ENCODE measurements at places on chromosomes 2 and 18.
A peak's percentile ranks its signal among the peaks of the same experiment; 100 is the strongest.

DNA sequence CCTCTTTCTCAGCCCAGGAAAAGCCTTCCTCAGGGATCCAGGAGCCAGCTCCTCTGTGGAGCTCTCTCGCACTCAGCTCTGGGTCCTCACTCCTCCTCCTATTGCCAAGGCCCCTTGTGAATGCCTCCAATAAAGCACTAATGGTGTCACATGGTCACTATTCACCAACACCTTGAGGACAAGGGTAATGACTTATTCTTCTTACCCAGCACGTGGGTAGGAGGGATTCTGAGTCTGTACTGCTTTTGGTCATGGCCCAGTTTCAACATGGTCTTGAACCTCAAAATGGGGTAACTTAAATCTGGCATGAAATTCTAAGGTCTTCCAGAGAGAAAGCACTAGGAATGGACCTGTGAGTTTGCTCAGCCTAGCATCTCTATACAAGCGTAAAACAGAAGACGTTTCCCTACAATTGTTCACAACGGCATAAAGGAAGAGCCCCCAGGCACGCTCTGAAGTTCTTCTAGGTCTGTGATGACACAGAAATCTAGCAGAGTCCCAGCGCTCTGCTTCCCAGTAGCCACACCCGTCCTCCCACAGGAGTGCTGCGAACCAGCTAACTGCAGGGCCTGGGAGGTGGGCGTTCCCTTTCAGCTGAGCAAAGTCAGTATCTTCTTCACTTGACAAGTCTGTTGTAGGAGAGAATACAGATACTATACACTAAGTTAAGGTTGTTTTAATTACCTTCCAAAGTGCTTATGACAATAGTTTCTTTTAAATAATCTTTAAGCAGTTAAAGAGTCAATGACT lies 14.6 kb upstream of the KIDINS220 start:
- no peak for DNase-seq

DNA sequence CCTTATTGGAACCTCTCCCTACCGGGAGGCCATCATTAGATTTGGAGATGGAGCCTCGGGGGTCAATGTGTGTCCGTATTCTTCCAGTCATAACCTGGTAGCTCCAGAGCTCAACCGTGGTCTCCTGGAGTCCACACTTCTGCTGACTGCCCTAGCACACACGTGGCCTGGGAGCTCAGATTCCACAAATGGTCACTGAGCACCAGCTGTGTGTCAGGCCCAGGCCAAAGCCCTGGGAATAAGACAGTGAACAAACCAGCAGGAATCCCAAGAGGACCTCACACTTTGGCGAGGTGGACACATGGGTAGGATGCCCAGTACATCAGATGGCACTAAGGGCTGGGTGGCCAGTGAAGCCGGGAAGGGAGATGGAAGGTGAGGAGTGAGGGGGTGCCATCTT lies 15.5 kb downstream of the GYPC start:
- no peak for DNase-seq

- DNase-seq: no peak
Measured at GRCh38 chr2:143262389-143262788, 133.2 kb downstream of the ARHGAP15 start.

DNA sequence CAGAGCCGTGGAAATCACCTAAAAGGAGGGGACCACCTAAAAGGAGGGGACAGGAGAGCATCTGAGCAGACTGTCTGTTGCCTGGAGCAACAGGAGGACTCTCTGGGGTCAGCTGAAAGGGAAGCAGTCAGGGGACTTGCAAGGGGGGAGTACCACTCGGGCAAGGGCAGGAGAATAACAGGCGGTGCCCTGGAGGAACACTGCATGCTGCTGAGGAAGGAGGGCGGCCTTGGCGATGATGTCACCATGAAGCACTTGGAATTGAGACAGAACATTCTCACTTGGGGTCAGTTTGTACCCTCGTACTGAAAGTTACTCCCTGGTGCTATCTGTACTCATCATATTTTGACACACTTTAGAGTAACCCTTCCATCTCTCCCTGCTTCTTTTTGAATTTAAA lies 18.4 kb downstream of the SIX3 start:
- no peak for DNase-seq

GRCh38 chr2:225920621-225921220 lies 521.2 kb downstream of the NYAP2 start:
- no peak for DNase-seq

- DNase-seq: no peak
Measured at GRCh38 chr2:144946263-144946662, 426.3 kb upstream of the ZEB2 start.

DNA sequence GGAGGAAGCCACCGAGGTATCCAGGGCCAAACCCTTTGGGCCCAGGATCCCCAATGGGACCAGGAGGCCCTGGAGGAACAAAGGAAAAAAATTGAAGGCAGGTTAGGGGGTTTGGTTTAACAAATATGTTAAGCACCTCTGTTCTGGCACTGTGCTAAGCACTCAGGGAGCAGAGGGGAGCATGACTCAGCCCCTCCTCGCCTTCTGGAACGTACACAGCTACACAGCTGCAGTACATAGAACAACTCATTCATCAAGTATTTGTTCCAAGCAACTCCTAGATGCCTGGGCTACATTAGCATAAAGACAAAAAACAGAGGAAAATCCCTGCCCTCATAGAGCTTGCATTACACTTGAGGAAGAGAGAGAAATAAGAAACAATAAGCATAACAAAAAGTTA lies 153.6 kb downstream of the COL4A4 start:
- DNase-seq: no peak

DNA sequence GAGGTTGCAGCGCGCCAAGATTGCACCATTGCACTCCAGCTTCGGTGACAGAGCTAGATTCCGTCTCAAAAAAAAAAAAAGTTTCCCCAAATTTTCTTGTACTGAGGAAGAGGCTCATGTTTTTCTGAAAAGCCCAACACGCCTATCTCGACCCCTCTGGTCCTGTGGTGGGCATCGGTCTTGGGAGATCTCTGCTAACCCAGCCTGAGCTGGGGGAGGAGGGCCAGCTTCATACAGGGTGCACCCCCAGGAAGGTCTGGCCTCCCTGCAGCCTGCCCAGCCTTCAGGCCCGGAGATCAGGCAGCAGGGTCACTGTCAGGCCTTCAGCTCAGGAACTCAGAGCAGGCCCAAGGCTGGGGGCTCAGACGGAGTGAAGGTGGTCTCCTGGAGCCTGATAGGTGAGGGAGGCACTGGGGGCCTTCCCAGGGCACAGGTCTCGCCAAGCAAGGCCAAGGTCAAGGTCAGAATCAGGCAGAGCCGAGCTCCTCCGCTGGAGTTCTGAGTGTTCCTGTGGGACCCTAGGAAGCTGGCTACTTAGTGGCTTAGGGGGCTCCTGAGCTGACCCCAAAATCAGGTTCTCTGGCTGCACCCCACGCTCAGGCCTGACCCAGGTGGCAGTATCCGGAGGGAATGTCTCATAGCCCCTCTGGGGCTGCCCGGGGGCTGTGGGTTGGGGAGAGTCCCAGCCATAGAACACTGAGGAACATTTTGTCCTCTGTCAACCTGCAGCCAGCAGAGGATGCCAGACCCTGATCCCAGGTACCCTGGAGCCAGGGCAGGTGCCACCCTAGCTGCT lies 37.9 kb upstream of the SMAD7 start:
- DNase-seq: peak; percentile 75

- DNase-seq: no peak
Measured at GRCh38 chr2:138564586-138565229, 63.1 kb downstream of the SPOPL start.

DNA sequence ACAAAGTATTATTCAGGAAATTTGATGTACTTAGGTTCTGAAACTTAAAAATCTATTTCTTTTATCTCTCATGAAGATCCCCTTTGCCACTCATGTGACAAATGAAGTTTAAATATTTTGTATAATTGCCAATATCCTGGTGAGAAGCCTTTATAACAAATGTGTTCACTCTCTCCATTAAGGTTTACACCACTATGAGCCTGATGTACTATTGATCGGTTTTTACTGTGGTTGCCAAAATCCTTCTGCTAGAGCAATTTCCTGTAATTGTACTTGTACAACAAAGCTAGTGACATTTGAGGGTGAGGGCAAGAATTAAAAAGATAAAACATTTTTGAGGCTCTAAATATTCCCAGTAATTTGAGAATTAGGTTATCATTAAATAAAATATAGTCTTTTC lies 222.3 kb upstream of the CDH19 start:
- DNase-seq: no peak

GRCh38 chr2:12236136-12236844 lies 480.4 kb upstream of the TRIB2 start:
- DNase-seq: no peak

DNA sequence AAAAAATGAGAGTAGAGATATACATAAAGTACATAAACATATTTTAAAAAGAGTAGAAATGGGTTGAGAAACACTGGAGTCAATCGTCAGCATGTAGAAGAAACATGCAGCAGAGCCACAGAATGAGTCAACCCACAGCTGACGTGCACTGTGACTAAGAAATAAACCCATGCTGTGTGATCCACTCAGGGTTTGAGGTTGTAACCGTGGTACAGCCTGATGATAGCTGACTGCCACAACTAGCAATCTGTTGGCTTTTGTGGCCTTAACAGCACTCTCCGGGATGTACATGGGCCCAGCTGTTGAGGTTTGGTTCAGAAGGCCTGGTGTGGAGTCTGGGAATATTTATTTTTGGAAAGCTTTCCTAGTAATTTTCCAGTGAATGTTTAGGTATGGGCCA lies 554.4 kb upstream of the MEX3C start:
- no peak for DNase-seq

DNA sequence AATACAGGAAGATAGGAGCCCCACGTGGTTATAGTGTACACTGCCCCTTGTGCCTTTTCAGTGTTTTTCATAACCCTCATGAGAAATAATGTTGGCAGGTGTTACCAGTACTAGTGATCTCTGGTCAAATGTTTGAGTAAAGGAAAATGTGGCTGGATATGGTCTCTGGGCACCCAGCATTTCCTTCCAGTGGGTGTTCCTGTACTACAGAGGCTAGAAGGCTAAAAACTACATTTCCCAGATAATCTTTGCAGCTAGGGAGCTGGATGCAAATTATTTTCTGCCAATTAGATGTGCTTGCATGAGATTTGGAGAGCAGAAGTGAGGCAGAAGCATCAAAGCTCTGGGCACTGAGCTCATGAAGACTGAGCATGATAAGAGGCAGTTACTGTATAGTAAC lies 45.1 kb downstream of the KIAA2012 start:
- no peak for DNase-seq

- DNase-seq: no peak
Measured at GRCh38 chr18:67730886-67731285, 214.4 kb upstream of the DSEL start.

DNA sequence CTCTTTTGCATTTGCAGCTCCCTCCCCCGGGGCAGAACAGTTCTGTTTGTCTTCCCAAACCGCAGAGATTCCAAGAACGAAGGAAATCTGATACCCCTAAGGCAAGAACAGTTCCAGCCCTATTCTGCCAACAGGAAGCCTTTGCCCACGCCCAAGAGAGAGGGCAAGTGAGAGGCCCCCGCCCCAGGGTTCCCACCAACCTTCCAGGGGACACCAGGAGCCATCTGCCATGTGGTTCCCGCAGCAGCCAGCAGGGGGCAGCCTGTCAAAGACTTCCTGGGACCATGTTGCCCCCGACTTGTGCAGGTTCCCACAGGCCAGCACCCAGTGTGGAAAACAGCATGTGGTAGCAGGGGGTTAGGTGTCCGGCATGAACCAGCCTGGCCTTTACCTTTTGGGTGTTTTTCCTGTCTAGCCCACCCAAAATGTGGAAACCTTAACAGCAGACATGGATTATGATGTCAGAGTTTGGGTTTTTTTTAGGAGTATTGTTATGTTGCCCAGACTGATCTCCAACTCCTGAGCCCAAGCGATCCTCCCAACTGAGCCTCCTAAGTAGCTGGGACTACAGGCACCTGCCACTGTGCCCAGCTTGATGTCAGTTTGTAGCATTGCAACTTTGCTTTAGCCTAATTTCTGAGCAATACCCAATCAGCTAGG lies 21.7 kb upstream of the EFHD1 start:
- peak; percentile 87 for DNase-seq

- no peak for DNase-seq
Measured at GRCh38 chr2:123738643-123739042, 286.4 kb upstream of the CNTNAP5 start.

GRCh38 chr2:197198890-197199289 lies 111.7 kb downstream of the ANKRD44 start:
- DNase-seq: peak; percentile 81

- no peak for DNase-seq
Measured at GRCh38 chr2:45813003-45813941, 161.8 kb downstream of the PRKCE start.

- no peak for DNase-seq
Measured at GRCh38 chr2:160612266-160612856, 118.8 kb upstream of the RBMS1 start.

- no peak for DNase-seq
Measured at GRCh38 chr2:176710657-176711186, 441.5 kb downstream of the MTX2 start.

- DNase-seq: no peak
Measured at GRCh38 chr18:13242797-13243196, 24.2 kb downstream of the LDLRAD4 start.

- DNase-seq: no peak
Measured at GRCh38 chr18:46555724-46556123, 101.3 kb downstream of the LOXHD1 start.

GRCh38 chr2:240467149-240467642 lies 31.7 kb downstream of the GPC1 start:
- peak; percentile 56 for DNase-seq

GRCh38 chr2:12787891-12788801 lies 71.4 kb downstream of the TRIB2 start:
- no peak for DNase-seq

- no peak for DNase-seq
Measured at GRCh38 chr2:144496092-144496976, 23.6 kb downstream of the ZEB2 start.

DNA sequence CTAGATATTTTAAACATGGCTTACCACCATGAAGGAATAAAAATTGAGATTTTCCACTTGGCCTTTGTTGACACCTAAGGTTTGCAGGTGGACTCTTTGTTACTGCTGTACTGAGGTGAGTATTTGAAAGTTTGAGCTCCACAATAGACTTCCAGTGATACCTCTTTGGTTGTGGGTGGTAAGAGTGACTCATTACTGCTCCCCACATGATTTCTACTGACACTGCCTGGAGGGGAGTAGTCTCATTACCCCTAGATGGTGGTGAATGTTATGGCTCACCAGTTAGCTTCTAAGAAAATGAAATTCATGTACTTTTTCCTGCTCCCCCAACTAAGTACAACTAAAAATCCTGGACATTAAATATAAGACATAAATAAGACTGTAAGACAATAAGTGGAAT lies 1183.1 kb upstream of the TMEFF2 start:
- no peak for DNase-seq

DNA sequence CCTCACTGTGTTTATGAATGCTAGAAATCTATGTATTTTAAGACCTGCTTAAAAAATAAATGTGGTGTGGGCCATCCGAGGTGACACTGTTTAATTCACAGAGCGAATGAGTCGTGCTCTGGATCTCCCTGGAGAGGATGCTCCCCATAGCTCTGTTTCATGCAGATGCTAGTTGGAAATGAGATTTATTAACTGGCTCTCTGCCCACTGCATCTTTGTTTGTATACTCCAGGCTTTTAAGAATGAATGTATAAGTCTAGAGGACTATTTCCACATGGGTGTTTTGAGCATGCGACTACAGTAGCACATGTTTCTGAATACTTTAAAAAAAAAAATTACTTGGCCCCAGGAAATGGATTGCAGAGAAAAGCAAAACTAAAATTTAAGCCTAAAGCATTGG lies 3.9 kb downstream of the MAPRE2 start:
- no peak for DNase-seq

GRCh38 chr2:168956392-168956791 lies 55.3 kb downstream of the G6PC2 start:
- DNase-seq: no peak

GRCh38 chr2:23135481-23136100 lies 249.4 kb upstream of the KLHL29 start:
- DNase-seq: no peak

Data from posterior vena cava (tissue), 2 donors.